GM12892 (cell line): ENCODE measurements at places on chromosomes 7 and 10.

GRCh38 chr7:84085998-84086397, 108.6 kb downstream of the SEMA3A start:
- no peak for DNase-seq

- DNase-seq: no peak
These were observed 165.0 kb downstream of the CCSER2 start for GRCh38 chr10:84493361-84493760.

DNA sequence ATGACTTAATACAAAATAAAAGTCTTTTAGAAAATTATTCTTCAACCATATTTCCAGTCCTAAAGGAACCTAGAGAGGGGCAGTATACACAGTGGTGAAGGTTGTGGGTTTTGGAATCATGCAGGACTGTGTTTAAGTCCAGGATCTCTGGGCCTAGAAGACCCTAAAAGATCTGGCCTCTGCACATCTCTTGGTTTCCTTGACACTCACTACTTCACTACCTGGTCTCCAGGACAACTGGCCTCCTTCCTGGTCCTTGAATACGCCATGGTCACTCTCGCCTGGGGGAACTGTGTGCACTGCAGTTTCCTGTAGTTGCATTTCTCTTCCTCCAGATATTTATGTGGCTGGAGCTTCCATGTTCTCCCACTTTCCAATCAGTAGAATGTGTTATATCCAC, 182.7 kb upstream of the SLC26A5 start:
- DNase-seq: no peak

DNA sequence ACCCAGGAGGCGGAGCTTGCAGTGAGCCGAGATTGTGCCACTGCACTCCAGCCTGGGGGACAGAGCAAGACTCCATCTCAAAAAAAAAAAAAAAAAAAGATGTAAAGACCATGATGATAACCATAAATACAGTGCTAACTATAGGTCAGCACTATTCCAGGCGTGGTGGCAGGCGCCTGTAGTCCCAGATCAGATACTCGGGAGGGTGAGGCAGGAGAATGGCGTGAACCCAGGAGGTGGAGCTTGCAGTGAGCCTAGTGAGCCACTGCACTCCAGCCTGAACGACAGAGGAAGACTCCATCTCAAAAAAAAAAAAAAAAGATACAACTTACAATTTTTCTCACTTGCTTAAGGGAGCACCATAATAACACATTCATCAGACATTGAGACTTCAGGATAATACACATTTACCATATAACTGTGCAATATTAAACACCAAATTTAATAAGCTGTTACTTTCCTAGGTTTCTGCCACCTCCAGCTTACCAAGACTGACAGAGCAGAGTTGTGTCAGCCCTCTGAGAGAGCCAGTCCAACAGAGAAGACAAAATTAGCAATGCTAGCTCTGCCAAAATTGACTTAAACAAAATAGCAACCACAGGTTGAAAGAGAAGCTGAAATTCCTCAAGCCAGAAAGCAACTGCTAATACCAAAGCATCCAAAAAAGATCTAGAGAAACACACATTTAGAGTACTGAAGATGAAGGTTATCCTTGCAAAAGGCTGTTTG, 8.2 kb downstream of the DNA2 start:
- no peak for DNase-seq

- no peak for DNase-seq
These were observed 27.9 kb upstream of the LOXL4 start for GRCh38 chr10:98295907-98296306.

DNA sequence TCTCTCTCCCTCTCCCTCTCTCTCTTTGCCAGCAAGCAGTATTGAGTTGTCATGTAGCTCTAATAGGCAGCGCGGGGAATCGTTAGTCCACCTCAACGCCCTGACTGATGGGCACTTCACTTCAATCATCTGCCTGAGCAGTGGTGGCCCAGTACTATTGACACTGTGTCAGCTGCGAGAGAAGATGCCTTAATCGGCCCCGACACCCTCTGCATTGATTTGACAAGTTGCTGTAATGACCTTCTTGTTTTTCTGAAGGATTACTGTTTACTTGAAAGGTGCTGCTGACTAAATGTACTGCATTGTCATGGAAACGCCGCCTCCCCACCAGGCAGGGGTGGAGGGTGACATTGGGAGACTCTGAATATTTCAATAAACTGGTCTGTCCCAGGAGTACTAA, 913.8 kb downstream of the KCNMA1 start:
- no peak for DNase-seq

DNA sequence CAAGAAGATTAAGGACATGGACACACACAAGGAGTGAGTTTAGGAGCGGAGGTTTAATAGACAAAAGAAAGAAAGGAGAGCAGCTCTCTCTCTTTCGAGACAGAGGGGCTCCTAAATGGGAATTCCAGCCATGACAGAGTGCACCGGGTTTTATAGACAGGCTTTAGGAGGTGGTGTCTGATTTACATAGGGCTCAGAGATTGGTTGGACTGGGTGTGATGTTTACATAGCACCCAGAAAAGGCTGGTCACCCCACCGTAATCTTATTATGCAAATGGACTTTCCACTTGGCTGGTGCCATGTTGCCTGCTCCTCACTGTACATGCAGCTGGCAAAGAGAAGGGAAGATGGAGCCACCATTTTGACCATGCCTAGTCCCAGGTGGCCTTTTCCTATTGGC, 28.4 kb upstream of the MRC1 start:
- no peak for DNase-seq

- DNase-seq: peak; percentile 59
These were observed 53.9 kb downstream of the SYPL1 start for GRCh38 chr7:106057962-106058927.

- no peak for DNase-seq
These were observed 18.3 kb upstream of the PPIF start for GRCh38 chr10:79328737-79329504.

DNA sequence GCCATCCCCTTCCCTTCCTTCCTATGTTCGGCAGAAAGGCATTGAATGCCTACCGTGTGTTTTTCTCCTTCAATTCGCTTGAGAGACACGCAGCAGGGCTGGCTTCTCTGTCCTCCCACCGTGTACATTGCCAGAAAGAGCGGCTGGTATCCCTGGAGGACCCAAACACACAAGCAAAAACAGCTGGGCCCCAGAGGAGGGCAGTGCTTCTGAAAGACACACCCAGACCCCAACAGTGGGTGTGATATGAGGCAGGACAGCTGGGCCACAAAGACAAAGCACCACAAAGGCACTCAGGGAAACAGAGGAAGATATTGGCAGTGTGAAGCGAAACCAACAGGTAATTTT, 133.1 kb upstream of the SH2B2 start:
- DNase-seq: no peak

- no peak for DNase-seq
These were observed 22.2 kb downstream of the FRMPD2 start for GRCh38 chr10:48252354-48252650.

- DNase-seq: no peak
These were observed 1.5 kb downstream of the CALHM1 start for GRCh38 chr10:103457176-103457712.

DNA sequence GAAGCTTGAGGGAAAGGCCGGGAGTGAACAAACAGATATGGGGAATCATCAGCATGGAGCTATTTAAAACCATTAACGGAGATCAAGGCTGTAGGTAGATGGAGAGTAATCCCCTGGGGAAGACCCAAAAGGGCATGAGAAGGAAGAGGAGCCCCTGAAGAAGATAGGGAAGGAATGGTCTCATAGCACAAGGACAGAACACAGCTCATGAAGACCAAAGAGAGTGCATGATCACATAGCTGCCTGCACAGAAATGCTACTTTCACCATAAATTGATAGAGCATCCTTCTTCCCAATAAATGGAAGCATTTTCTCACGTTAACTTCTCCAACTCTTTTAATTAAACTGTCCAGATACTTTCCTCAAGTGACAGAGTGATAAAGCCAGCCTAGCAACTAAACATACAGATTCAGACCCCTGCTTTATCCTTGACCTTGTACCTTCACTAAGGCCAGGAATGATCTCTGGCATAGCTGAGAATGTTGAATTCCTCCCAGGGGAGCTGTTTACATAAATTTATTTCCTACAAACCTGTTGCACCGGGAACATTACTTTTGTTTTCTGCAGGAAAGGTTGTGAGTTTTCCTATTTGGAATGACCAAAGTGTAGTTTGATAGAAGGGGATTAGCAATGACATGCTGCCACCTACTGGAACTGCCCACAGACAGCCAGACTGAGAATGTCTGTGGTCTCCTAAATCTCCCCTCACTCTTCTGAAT, 110.8 kb upstream of the LRGUK start:
- no peak for DNase-seq

- DNase-seq: no peak
These were observed 444.3 kb downstream of the AUTS2 start for GRCh38 chr7:70042533-70042932.

- no peak for DNase-seq
These were observed 85.4 kb downstream of the PCLO start for GRCh38 chr7:83077328-83077727.
